Thoracic aorta (tissue), 2 donors: ENCODE measurements at places on chromosomes 13 and 19. TPM values are rescaled to one million over a fixed set of nuclear protein-coding genes. Genes with fewer than 3 reads are reported as not detected.

Gene TMEM238
- total RNA-seq = 4.2 TPM

DNA sequence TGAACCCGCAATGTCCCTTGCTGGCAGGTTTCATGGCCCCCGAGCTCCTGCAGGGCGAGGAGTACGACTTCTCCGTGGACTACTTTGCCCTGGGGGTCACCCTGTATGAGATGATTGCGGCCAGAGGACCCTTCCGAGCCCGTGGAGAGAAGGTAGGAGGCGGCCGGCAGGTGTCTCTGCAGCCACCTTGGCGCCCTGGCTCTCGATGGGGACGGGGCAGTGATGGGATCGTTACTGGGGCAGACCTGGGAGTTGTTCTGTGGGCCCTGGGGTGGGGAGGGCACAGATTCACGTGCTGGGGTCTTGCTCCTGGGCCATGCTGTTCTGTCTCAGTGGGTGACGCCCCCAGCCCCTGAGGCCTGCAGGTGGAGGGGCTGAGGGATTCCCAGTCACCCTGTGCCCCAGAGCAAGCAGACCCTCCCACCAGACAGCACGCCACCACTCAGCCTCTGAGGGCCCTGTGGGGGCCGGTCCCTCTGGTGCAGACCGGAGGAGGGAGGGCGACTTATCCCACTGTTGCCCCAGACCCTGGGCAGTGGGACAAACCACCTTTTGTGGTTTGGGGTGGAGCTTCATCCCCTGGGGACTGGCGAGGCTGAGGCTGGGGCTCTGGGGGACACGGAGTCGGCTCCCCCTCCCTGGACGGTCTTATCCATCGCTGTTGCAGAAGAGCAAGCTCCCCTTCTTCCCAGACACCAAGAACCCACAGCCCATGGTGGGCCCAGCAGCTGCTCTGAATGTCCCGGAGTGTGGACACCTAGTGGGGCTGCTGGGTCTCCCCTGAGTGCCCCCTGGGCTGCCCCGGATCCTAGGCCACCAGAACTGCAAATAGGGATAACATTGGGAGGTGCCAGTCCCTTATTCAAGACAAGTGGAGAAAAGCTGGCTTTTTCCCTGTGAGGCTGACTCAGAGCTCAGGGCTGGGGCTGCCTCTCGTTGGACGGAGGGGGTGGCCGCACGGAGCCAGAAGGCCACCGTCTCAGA is 27.5 kb upstream of the TMEM255B start:
- H3K4me3 ChIP-seq = no peak overlapping the region
- H3K27ac ChIP-seq = no peak overlapping the region
- H3K27me3 ChIP-seq = no peaks in the 10 kb centered on the region

GRCh38 chr19:40600570-40601133 is 517 bp upstream of the LTBP4 start:
- H3K36me3 ChIP-seq = no peaks in the 10 kb centered on the region
- DNase-seq = no peak

- no peaks in the 10 kb centered on the region for H3K27me3 ChIP-seq
- H3K4me1 ChIP-seq = no peaks in the 10 kb centered on the region
- H3K4me3 ChIP-seq = no peak overlapping the region
- DNase-seq = no peak
Observed at GRCh38 chr13:53398051-53398450, 369.4 kb downstream of the OLFM4 start.

Gene CYP2F1
- total RNA-seq = not detected

Gene PLK5
- not detected for total RNA-seq

Gene NFIX
- 145 TPM for total RNA-seq

GRCh38 chr19:37329686-37330085 is 41.2 kb upstream of the ZNF527 start:
- H3K4me1 ChIP-seq = peaks cover 4% of the 10 kb centered on the region
- H3K4me3 ChIP-seq = no peak overlapping the region
- H3K36me3 ChIP-seq = peaks cover 23% of the 10 kb centered on the region
- no peak for DNase-seq

- no peak for DNase-seq
- H3K4me3 ChIP-seq = peak overlapping the region; percentile 84
- no peaks in the 10 kb centered on the region for H3K36me3 ChIP-seq
- H3K4me1 ChIP-seq = peaks cover 65% of the 10 kb centered on the region
- no peaks in the 10 kb centered on the region for H3K27me3 ChIP-seq
Observed at GRCh38 chr19:1019980-1020867, 699 bp downstream of the TMEM259 start.

DNA sequence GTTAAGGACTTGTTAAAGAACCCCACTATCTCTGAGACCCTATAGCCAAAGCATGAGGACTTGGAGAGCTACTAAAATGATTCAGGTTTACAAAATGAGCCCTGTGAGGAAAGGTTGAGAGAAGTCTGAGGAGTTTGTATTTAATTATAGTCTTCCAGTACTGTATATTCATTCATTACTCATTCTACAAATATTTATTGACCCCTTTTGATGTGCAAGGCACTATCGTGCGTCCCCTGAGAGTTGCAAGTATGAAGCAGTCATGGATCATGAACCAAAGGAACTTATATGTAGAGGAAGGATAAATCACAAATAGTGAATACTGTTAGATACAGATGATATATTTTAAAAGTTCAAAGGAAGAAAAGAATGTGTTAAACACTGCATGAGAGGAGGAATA is 84.4 kb downstream of the DNAJC15 start:
- DNase-seq = no peak
- no peak overlapping the region for H3K27ac ChIP-seq
- no peaks in the 10 kb centered on the region for H3K27me3 ChIP-seq
- H3K4me3 ChIP-seq = no peak overlapping the region
- no peaks in the 10 kb centered on the region for H3K4me1 ChIP-seq

DNA sequence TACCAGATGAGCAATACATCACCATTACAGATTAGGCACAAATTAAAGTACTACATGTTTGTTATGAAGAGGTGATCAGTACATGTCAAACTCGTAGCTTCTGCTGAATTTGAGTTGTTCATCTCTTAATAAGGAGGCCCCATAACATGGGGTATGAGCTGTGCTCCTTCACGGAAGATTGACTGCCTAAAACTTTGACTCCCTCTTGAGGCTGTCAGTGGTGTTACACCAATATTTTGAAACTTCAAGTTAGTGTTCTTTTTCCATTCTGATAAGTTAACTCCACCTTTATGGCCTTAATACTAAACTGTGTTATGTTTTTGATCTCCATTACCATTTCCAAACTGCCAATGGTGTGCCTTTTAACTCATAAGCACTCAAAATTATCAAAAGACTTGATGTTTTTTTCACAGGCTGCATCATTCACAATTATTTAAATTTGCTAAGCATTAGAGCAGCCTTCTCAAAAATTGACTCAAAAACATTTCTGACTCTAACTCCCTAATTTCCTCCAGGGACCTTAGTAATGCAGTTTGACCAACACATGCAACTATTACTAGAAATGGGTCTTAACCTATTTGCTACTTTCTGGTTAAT is 1591.5 kb downstream of the PCDH9 start:
- H3K4me3 ChIP-seq = no peak overlapping the region
- H3K4me1 ChIP-seq = no peaks in the 10 kb centered on the region
- DNase-seq = no peak
- no peak overlapping the region for H3K27ac ChIP-seq
- H3K27me3 ChIP-seq = no peaks in the 10 kb centered on the region

Gene SIAH3
- not detected for total RNA-seq

DNA sequence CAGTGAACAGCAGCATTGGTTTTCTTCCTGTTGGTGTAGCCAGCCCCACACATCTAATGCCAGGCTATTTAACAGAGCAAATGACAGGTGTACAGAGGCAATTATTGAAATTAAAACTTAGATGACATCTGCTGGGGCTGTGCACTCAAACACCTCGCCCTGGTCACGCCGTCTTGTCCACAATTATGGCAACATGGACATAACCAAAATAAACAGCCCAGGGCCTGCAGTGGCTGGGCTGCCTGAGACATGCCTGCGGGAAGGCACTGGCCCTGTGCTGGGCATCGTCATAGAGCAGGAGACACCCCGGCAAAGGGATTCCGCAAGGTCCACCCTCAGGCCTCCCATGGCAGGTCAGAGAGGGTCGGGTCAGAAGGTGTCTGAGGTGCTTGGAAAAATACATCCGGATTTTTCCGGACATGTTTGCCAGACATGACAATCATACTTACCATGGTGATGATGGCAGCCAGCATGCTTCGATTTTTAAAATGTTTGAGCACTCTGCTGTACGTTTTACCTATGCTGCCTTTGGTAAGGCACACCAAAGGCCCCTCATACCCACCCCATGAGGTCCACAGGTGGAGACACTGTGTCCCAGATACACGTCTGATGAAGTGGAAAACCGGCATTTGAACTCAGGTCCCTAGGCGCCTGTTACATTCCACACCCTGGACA is 47.8 kb downstream of the TSHZ3 start:
- no peaks in the 10 kb centered on the region for H3K4me1 ChIP-seq
- H3K36me3 ChIP-seq = no peaks in the 10 kb centered on the region
- H3K27me3 ChIP-seq = no peaks in the 10 kb centered on the region
- DNase-seq = no peak
- H3K27ac ChIP-seq = no peak overlapping the region

DNA sequence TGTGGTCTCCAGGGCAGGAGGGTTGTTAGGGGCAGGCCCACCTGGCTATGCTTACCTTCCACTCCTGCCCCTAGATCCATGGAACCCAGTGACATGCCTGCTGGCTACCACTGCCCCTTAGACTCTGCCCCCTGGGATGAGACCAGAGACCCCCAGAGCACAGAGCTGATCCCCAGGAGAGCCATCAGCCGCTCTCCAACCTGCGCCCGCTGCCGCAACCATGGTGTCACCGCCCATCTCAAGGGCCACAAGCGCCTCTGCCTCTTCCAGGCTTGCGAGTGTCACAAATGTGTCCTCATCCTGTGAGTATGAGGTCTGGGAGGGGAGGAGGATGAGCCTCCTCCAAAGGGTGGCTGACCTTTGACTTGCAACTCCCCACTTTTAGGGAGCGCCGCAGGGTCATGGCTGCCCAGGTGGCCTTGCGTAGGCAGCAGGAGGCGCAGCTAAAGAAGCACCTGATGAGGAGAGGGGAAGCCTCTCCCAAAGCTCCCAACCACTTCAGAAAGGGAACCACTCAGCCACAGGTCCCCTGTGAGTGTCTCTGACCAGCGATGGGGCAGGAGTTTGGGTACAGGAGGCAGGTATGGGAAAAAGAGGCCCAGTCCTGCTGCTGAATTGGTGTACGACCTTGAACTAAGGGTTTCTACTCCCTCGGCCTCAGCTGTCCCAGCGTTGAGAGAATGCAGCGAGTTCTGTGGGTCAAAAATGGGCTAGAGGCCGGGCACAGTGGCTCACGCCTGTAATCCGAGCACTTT is 2.7 kb downstream of the DMRTC2 start:
- H3K36me3 ChIP-seq = no peaks in the 10 kb centered on the region
- no peak overlapping the region for H3K4me3 ChIP-seq
- no peaks in the 10 kb centered on the region for H3K4me1 ChIP-seq
- H3K27ac ChIP-seq = no peak overlapping the region
- no peak for DNase-seq
- H3K27me3 ChIP-seq = no peaks in the 10 kb centered on the region

Gene TMPRSS9
- total RNA-seq = 0.54 TPM

- H3K4me3 ChIP-seq = no peak overlapping the region
- no peak for DNase-seq
- no peaks in the 10 kb centered on the region for H3K4me1 ChIP-seq
- no peaks in the 10 kb centered on the region for H3K36me3 ChIP-seq
Observed at GRCh38 chr13:57823704-57824103, 192.2 kb downstream of the PCDH17 start.

- no peaks in the 10 kb centered on the region for H3K27me3 ChIP-seq
- peaks cover 4% of the 10 kb centered on the region for H3K4me1 ChIP-seq
- H3K36me3 ChIP-seq = no peaks in the 10 kb centered on the region
- no peak overlapping the region for H3K27ac ChIP-seq
- no peak for DNase-seq
Observed at GRCh38 chr13:40306817-40307216, 359.6 kb downstream of the FOXO1 start.

Gene ASF1B
- total RNA-seq = 1.1 TPM

GRCh38 chr13:108787700-108788414 is 158.4 kb downstream of the MYO16 start:
- no peak overlapping the region for H3K4me3 ChIP-seq
- H3K27me3 ChIP-seq = no peaks in the 10 kb centered on the region
- H3K4me1 ChIP-seq = no peaks in the 10 kb centered on the region

- no peak for DNase-seq
- no peaks in the 10 kb centered on the region for H3K36me3 ChIP-seq
- H3K27me3 ChIP-seq = no peaks in the 10 kb centered on the region
- peaks cover 17% of the 10 kb centered on the region for H3K4me1 ChIP-seq
- H3K27ac ChIP-seq = no peak within 1 kb of the TSS
- no peak within 1 kb of the TSS for H3K4me3 ChIP-seq
Observed at GRCh38 chr19:42427313-42427712, at the start of gene LIPE. LIPE (minus strand) TSS chr19:42427388; CDS start chr19:42427149, 239 bp downstream.

GRCh38 chr19:50695251-50696093 is 24.1 kb downstream of the SHANK1 start:
- no peak overlapping the region for H3K27ac ChIP-seq
- H3K4me1 ChIP-seq = no peaks in the 10 kb centered on the region
- no peak overlapping the region for H3K4me3 ChIP-seq
- DNase-seq = no peak
- H3K27me3 ChIP-seq = no peaks in the 10 kb centered on the region

Gene ZNF813
- 0.81 TPM for total RNA-seq

DNA sequence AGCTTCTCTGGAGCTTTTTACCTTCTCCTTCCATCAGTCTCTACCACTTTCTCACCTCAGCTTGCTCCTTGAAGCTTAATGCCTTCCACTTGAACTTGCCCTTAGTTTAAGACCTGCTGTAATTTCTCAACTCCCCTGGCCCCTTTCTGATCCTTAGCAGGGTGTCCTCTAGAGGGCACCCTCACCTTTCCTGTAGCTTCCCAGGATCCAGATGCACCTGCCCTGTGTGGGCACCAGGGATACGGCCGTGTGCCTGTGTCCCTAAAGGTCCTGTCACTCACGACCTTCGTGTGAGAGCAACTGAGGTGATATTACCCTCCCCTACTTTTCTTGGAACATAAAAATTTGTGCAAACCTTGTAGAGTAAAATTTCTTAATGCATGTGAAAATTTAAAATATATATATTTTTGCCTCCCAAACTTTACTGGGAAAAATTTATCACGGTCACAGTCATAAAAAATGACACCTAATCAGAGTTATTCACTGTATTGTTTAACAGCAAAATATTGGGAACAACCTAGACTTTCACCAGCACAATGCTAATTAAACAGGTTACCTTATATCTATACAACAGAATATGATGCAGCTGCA is 46.4 kb downstream of the PSG3 start:
- H3K27ac ChIP-seq = no peak overlapping the region
- no peak for DNase-seq
- H3K4me3 ChIP-seq = no peak overlapping the region
- H3K4me1 ChIP-seq = no peaks in the 10 kb centered on the region
- H3K36me3 ChIP-seq = no peaks in the 10 kb centered on the region
- H3K27me3 ChIP-seq = no peaks in the 10 kb centered on the region
